ENCODE measurements at places on chromosomes 16 and 17.

DNA sequence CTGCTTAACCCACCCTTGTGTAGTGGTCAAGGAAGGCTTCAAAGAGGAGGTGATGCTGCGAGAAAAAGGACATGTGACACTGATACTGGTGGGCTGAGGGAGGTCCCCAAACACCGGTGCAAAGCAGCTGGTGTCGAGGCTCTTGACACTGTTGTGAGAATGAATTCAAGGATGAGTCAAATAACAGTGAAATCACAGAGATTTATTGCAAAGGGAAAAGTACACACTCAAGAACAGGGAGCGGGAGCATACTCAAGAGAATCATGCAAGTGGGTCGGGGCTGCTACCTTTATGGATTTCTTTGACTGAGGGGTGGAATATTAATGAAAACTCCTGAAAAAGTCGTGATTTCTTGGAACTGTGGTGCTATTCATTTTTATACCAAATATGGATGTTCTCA is 31.1 kb downstream of the TMEM132E start:
- DNase-seq, result no peak

- no peak for DNase-seq
These were observed 7.5 kb downstream of the HEXIM2 start for GRCh38 chr17:45168991-45169752.

DNA sequence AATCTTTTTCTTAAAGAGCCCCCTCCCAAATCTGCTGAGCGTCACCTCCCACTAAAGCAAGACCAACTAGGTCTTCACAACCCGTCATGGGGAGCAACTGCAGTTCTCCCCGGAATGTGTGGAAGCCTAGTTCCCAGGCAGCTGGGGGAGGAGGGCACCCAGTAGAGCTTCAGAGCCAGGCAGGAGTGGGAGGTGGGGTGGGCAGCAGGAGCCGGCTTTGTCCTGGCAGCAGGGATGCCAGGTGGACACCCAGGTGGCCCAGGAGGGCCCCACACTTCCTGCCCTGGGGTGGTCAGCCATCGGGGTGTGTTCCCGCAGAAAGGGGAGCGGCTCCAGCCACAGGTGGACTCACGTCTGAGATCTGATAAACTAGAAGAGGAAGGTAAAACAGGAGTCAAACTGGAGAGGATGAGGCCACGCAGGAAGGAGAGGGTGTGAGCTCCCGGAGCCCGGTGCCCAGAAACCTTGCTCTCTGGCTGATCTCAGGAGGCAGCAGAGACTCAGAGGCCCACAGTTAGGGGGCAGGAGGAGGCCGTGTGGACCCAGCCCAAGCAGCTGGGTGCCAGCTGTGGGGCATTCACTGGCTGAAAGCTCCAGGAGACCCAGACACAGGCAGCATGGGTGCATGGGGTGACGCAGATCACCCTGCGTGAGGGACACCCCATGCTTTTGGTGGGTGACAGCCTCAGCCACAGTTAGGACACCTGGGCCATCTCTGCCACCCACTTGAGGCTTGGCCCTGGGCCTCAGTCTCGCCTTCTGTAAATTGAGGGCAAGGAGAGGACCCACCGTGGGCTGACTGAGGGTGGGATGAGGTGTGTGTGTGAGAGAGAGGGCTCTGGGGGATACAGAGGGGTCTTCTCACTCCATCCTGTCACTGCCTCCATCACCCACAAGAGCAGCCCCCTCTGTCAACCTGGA is 260.8 kb upstream of the TNRC6C start:
- no peak for DNase-seq

GRCh38 chr17:10557422-10557821 is 8.0 kb upstream of the MYH2 start:
- DNase-seq, result no peak

GRCh38 chr17:11182430-11182829 is 58.6 kb upstream of the SHISA6 start:
- no peak for DNase-seq

DNA sequence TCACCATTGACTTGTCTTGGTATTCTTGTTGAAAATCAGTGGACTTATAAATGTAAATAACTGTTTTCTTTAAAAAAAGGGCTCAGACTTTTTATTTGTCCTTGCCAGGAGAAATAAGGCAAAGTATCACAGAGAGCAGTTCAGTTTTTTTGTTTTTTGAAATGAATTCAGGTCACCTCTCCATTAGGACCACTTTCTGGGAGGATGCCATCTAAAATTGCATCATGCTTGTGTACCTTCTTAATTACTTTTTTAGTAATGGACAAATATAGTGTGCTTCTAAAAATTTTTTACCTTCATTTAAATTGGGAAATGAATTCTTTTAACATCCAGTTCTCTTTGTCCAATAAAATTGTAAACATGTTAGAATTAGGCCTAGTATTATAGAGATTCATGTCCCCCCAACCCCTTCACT is 210.0 kb downstream of the BCAS3 start:
- DNase-seq, result peak; percentile 21

GRCh38 chr17:78575899-78576298 is 1.3 kb downstream of the DNAH17 start:
- no peak for DNase-seq

GRCh38 chr17:9217151-9218056 is 196.1 kb downstream of the NTN1 start:
- peak; percentile 1 for DNase-seq

DNA sequence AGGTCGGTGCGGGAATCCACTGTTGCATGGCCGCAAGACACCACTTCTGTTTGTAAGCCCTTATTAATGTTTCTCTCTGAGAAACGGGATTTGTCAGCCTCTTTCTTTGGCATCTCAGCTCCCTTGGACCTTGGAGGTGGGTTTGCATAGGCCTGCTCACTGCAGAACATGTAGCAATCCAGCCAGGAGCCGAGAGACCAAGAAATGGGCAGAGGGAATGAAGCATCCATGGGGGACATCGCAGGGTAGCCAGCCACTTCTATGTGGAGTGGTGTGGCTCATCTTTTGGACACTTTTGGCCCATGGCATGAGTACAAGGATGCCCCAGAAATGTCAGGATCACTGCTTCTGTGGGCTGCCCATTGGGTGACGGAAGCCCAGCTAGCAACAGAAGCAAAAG is 79.4 kb downstream of the GSG1L start:
- DNase-seq, result no peak

- no peak for DNase-seq
These were observed 20.1 kb downstream of the SIAH1 start for GRCh38 chr16:48365025-48365600.

DNA sequence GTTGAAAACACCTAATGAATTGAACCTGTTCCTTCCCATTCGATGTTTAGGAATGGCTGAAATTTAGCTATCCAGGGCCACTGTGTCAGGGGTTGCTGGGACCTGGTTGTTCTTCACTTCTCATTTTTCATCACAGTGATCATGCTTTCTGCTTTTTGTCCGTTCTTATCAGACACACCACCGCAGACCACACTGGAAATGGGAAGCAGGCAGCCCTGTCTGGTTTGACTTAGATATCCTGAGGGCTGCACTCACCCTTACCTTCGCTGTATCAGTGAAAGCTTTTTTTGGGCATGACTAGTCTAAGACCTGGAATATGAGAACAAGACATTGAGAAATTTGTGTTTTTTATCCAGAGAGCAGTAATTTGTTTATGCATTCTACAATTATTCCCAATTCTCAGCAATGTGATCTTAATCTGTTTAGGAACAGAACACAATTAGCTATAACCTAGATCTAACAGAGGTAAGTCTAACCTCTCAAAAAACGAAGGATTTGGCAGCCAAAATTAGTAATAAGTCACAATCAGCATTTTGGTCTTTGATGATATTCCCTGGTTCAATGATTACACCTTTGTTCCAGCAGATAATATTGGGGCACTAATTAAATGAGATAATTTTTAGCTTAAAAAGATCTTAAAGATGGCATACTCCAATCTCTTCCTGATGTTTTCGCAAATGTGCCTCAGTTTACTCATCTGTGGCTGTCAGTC is 126.0 kb upstream of the GOT2 start:
- DNase-seq, result no peak

- DNase-seq, result no peak
These were observed 345.4 kb downstream of the PMP22 start for GRCh38 chr17:14919631-14920213.

DNA sequence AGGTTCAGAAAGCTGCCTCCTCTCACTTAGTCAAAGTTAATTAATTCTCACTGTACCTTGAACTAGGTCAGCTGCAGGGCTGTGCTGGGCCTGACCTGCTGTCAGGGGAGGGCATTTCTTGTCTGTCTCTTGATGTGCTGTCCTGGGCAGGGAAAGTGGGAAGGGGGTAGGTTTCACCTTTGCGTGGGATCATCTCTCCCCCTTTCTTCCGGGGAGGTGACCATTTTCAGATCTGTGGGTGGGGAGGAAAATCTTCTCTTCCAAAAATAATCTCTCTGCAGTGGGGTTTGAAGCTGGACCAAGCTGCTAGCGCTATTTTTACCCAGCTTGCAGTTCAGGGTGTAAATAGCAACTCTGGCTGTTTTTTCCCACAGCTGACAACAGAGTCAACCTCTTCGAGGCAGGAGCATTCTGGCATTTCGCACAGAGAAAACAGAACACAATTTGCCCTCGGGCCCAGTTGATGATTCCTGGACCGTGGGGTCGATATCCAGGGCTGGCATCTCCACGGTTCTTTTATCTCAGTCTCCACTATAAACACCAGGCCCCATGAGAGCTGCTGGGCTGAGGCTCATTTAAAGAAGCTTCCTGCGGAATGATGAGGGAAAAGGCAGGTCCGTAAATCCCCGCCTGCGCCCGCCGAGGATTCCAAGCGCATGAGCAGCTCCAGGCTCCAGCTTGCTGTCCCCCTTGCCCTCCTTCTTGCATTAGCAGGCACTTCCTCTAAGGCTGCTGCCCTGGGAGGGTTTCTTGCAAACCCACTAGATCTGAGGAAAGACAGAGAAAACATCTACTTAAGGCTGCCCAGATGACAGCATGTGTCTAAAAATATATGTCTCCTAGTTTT is 93.9 kb downstream of the YPEL2 start:
- no peak for DNase-seq

DNA sequence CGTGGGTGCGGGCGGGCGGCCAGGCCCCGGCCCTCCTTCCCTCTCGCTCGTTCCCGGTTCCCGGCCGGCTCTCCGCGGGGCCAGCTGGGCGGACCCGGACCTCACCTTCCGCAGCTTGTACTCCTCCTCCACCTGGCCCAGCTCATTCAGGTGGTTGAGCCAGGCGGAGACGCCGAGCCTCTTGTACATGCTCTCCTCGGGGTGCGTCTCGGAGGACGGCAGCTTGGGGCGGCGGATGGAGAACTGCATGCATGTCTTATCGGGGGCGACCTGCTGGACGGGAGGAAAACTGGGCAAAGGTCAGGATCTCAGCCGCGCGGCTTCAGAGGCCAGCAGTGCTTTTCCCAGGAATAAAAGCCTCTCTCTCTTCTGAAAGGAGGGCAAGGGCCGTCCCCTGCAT is 85.4 kb downstream of the TBC1D16 start:
- no peak for DNase-seq

DNA sequence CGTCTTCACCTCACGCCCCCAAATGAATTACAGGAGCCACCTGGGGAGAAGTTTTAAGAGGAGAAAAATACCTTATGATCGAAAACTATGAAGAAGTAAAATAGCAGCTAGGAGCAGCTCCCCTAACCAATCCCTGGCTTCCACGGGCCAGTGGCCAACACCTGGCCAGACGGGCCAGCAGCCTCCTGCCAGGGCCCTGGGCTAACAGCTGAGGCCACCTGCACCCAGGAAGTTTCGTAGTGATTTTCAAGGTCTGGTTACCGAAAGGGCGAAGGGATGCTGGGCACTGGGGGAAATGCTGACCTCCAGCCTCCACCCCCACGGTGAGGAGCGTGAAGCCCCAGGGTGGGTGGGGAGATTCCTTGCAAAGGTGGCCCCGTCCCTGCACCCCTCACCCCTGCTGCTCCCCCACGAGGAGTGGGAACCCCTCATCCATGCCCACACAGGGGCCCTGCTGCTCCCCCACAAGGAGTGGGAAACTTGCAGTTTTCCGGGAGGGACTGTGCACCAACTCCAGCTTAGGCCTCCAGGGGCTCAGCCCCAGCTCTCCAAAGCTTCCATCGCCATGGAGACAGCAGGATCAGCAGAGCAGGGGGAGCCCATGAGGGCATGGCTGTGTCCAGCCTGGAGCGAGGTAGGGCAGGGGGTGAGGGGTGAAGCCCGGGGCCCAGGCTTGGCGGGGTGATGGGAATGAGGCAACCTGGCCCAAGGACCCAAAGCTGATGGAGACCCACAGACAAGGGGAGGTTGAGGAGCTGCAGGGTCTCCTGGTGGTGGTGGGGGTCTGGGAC is 31.9 kb upstream of the ACSF3 start:
- no peak for DNase-seq

GRCh38 chr17:2403044-2403443 is 2.2 kb upstream of the MNT start:
- no peak for DNase-seq

- no peak for DNase-seq
These were observed 72.2 kb downstream of the ITFG1 start for GRCh38 chr16:47388705-47389104.

DNA sequence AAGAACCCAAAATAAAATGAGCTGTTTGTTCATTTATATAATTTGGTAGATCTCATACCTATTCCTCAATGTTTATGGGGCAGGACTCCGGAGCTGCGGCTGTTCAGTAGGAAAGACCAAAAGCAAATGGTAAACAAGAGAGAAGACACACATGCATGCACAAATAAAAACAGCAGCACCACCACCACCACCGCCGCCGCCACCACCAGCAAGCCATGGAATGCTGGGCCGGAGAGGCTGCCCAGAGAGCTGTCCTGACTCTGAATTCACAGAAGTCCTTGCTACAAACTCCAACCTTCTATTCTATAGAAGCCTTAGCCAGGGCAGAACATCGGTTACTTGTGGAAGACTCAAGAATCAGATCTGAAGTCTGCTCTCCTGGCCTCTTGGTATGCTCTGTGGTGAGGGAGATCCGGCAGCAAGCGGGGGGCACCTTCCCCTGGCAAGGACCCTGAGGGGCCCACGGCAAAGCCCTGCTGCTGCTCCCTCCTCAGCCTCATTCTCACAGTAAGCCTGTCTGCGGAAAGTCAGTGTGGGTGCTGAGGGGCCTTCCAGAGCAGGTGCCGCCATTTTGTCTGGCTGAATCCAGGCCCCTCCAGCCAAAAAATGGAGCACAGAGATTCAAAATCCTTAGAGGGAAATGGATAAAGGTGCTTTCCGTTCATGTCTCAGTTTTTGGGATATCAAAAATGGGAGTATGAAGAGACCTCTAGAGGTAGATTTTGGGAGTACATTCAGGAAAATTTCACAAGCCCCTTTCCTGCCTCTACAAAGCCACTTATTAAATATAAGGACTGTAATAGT is 6.4 kb upstream of the FOXJ1 start:
- no peak for DNase-seq

GRCh38 chr16:66116163-66117002 is 250.1 kb upstream of the CDH5 start:
- DNase-seq, result no peak

- DNase-seq, result no peak
These were observed 37.2 kb downstream of the SMPD3 start for GRCh38 chr16:68411086-68411485.

GRCh38 chr17:62800585-62800984 is 7.5 kb downstream of the MARCHF10 start:
- DNase-seq, result no peak
